ENCODE measurements at places on chromosomes 5 and 9. TPM values are rescaled to one million over a fixed set of nuclear protein-coding genes. Genes with fewer than 3 reads are reported as not detected.

- no peak for DNase-seq
Measured at GRCh38 chr5:167639273-167639672, 652.2 kb upstream of the WWC1 start.

- no peak for DNase-seq
Measured at GRCh38 chr5:89956838-89957237, 452.7 kb downstream of the CETN3 start.

Gene DRD1
- total RNA-seq: 0.35 TPM

Gene C7
- total RNA-seq: not detected

Gene CACFD1
- 18.8 TPM for total RNA-seq

DNA sequence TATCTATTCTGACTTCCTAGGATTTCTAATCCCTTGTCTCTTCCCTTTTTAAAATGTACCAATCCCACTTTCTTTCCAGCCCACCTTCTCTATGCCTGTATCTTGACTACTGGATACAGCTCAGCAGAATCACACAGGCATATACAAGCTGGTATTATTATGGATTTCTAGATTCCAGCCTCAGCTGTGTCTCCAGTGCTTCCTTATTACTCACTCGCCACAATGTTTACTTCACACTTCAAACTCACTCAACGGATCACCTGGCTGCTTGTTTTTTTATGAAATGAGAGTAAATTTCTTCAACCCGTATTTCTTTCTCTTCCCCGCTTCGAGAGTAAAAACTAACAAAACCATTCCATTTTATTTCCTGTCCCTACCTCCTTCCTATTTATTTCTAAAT, 38.8 kb downstream of the CWC27 start:
- no peak for DNase-seq

DNA sequence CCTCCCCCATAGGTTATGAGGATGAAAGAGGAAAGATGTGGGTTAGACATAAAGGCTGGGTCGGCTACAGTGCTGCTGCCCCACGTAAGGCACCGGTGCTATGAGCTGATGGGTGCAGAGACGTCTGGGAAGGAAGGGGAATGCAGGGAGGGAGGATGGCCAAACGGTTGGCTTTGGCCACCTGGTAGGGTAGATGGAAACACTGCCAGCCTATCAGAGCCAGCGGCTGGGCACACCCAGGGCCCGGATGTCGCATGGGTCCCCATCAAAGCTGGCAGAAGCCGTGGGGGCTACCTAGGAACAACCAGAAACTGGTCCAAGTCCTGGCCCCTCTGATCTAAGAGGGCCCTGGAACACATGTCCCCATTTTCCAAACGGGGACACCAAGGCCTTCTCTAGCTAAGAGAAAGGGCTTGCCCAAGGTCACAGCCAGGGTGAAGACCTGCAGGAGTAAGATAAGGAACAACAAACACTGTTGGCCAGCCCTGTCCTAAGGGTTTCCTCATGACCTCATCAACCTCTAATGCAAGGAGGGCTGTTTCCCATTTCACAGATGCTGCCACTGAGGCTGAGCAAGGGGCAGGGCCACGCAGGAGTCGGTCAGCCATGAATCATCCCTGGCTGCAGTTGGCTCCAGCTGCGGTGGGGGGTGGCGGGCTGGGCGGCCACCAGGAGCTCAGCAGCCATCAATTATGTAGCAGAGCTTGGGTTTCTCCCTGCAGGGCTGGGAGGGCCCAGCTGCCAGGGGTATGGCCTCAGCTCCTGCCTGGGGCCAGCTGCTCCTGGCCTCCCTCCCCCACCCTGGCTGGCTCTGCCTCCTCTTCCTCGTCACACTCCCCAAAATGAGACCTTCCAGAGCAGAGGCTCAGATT, 4.9 kb downstream of the SH3GLB2 start:
- DNase-seq: no peak

- DNase-seq: no peak
Measured at GRCh38 chr9:70962761-70963440, 158.5 kb downstream of the TRPM3 start.

- DNase-seq: no peak
Measured at GRCh38 chr9:130288393-130288792, 22.8 kb downstream of the HMCN2 start.

DNA sequence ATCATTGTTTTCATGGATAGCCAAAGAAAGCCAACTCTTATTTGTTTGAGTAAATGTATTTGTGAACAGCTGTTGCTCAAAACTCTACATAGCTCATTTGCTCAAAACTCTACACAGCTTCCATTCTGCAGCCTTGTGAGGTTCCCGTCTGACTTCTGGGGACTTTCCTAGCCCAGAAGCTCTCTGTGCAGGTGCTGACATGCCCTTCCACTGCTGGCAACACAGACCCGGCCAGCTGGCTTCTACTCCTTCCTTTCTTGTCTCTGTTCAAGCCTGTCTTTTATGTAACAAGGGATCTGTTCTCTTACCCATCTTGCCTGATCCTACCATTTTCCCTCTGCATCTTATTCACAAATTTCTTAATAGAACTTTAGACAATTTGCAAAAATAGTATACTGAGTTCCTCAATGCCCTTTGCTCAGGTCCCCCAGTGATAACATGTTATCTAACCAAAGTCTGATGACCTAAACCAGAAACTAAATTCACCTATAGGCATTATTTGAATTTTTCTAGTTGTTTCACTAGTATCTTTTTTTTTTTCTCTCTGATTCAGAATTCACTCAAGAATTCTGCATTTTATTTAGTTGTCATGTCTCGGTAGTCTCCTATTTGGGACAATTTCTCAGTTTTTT, 556.5 kb upstream of the SEMA6A start:
- no peak for DNase-seq

DNA sequence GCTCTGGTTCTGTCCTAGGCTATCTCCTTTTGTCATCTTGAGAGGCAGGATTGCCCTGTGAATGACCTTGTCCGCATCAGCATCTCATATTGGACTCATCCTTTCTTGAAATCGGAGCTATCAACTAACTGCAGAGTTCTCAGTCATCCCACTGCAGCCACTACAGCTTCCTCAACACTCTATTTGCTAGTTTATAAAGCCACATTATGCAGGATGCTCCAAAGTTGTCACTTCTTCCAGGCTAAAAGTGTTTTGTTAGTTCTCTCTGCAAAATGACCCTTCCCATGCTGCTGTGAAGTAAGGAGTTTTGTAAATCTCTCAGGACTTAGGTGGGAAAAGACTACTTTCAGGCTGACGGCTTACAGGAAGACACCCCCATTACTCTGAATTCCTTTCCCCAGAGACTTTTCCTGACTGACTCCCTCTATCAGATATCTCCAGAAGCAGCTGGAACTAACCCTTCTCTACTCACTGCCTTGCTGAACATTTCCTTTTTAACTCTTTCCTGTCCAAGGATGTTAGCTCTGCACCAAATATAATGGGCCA, 257.6 kb downstream of the NFIB start:
- no peak for DNase-seq

Gene GARIN3
- not detected for total RNA-seq

DNA sequence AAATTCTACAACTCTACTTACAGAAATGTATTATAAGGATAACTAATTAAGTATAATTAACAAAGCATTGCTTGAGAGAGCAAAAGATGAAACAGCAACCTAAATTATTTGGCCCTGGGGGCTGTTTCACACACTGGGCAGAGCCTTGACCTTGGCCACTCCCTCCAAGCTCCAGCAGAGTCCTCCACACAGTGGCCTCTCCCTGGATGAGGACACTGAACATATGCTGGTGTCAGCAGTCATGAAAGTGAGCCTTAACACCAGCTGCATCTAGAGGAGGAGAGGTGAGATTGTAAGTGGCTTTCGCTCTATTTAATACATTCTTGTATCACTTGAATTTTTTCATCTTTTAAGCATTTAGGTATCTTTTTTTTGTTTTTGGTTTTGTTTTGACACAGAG, 23.3 kb upstream of the ZDHHC12 start:
- no peak for DNase-seq

Gene PCDHGC5
- 1.7 TPM for total RNA-seq

Gene CDC25C
- 1.6 TPM for total RNA-seq

Gene PRR16
- 10.7 TPM for total RNA-seq

DNA sequence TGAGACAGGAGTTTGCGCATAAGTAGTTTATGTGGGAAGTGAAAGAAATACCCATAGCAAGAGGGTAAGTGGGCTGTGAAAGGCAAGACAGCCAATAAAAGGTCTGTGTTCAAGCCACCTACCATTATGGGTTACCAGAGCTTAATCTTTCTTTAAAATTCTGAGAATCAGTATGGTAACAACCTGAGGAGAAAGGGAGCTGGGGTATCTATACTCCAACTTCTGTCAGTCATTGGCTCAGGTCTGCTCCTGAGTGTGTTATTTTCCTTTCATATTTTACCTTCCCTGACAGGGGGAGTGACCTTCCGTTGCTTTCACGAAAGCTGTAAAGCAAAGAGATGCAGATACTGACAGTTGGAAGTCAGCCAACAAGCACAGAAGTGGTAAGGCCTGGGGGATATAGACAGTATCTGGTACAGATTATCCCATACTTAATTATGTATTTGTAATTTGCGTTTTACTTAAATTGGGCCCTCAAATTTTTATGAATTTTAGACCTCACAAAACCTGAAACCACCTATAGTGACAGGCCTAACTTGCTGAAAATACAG, 233.4 kb downstream of the RAB3C start:
- DNase-seq: no peak

Gene PCDHGC3
- 90.8 TPM for total RNA-seq

Gene STPG3
- total RNA-seq: not detected

DNA sequence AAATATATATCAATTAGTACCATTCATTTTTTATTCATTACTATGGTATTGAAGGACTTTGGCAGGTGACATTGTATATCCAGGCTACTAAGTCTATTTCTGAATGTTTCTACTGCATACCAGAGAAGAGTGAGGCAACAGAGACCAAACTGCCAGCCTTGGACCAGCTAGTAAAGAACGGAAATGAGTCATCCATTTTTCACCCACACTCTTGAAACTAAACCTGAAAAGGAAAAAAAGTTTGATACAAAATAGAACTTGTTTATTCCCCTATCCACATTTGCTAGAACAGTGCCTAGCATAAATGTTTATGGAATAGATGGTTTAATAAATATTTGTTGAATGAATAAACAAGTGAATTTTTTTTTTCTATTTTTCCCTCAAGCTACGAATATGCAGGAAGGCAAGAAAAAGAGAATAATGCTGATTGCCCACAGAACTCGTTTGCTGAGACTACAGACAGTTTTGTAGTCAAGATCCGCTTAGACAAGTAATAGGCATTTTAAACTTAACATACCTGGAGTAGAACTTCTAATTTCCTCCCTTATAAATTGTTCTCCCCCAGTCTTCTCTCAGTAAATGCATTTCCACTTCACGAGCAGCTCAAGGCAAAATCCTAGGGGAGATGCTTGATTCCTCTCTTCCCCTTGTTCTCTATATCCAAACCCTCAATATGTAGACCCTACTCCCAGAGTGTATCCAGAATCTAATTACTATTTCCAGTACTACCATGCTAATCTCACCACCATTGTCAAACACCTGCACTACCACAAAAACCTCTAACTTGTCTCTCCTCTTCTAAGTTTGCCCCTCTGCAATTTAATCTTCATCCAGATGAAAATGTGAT, 146.2 kb upstream of the RASA1 start:
- DNase-seq: no peak

Gene SPDL1
- 42.1 TPM for total RNA-seq

GRCh38 chr9:130878295-130878694, 18.3 kb downstream of the QRFP start:
- no peak for DNase-seq

Gene CXXC5
- total RNA-seq: 193 TPM

DNA sequence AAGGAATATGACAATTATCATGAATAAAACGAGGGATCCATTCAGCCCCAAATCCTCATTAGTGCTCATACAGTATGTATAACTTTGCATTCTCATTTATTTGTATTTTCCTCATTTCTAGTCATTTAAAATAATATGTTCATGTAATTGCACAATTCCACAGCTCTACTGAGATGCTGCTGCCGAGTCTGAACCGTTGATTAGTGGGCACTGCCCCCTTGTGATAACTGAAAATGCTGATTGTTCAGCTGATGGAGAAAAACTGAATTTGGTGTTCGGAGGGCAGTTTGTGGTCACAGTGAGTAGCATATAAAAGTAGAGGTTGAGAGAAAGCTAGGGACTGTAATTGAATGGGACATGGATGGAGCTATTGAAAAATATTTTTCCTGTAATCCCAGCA, 12.2 kb upstream of the GPR151 start:
- DNase-seq: no peak

GRCh38 chr9:129324808-129325502, 146.9 kb upstream of the IER5L start:
- no peak for DNase-seq

- DNase-seq: no peak
Measured at GRCh38 chr5:2276101-2276500, 393.4 kb upstream of the IRX4 start.

DNA sequence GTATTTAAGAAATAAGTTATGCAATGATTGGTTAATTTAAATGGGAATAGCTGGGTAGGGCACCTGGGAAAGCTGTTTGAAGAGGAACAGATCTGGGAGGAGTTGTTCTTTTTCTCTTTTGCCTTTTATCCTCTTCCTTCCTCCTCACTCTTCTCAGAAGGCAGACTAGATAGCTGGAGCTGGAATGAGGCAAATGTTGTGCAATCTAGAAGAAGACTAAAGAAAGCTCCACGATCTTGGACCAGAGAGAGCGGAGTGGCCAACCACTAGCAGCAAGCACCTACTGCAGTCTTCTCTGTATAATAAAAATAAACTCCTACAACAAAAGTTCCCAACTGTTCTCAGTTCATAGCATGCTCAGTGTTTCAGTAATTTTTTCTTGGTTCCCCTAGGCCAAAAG, 19.3 kb downstream of the GLIS3 start:
- DNase-seq: no peak

DNA sequence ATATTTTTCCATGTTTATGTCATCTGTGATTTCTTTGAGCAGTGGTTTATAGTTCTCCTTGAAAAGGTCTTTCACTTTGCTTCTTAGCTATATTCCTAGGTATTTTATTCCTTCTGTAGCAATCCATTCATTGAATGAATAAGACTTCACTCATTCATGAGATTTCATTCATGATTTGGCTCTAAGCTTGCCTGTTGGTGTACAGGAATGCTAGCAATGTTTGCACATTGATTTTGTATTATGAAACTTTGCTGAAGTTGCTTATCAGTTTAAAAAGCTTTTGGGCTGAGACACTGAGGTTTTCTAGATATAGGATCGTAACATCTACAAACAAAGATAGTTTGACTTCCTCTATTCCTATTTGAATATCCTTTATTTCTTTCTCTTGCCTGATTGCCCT, 15.9 kb downstream of the RLN2 start:
- DNase-seq: no peak

DNA sequence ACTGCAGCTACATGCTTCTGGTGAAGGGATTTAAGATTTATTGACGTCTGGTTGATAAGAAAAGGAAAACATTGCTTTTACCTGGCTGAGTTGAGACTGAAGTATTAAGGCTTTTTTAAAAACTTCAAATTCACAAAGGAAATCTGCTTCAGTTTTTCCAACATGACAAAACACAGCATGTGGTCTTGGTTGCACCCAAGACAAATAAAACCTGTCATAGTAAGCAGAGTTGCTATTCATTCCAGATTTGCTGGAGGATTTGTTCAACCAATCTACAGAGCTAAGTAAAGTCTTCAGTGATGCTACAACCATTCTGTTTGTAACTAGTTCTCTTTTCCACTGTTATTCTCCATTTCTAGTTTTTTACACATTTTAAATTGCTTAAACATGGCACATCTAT, 11.3 kb downstream of the C5orf63 start:
- DNase-seq: no peak

- DNase-seq: no peak
Measured at GRCh38 chr9:128771094-128771721, 519 bp downstream of the ZER1 start.

Gene CSF1R
- 0.62 TPM for total RNA-seq

Gene COL15A1
- 7.1 TPM for total RNA-seq

Gene BARHL1
- not detected for total RNA-seq

Gene ENTPD2
- not detected for total RNA-seq

Gene PCDHA9
- total RNA-seq: 2.0 TPM

Measured in chondrocyte (in vitro differentiated cells).